ENCODE measurements at places on chromosomes 7 and 10.

DNA sequence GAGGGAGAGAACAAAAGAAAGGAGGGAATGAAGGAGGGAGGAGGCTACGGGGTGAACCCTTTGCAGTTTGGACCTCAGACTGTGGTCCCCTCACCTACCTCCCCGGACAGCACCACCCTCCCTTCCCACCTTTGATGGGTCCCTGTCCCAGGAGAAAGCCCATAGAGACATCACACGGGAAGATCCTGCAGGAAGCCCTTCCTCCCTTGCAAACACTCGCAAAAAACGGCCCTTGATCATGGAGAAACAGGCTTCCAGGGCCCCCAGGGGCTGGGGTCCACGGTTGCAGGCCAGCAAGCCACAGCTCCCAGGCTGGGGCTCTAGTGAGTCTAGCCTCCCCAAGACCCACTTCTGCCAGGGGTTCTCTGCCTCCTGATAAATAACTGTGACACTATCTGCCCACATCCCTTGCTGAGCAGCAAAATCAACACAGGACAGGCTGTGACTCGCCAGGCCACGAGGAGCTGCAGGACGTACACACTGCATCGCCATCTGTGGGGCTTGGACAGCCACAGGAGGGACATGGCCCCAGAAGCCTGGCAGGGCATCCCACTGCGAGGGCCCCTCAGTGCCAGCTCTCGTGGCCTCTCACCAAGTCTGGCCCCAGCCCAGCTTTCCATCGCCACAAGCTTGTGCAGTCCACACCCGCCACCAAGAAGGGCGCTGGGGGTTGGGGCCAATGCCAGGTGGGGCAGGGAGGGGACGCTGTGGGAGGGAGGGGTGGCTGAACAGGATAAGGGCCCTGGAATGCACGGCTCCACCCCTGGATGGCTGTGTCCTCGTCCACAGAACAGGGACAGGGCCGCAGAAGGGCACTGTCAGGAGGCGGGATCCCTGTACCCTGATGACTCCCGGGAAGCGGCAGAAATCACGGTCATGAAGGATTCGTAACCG lies 34.2 kb downstream of the PDGFA start:
- DNase-seq = no peak

GRCh38 chr10:92989250-92989649 lies 71.3 kb upstream of the CYP26C1 start:
- DNase-seq = no peak

GRCh38 chr7:76314042-76314721 lies 11.7 kb downstream of the HSPB1 start:
- DNase-seq = peak; percentile 99

DNA sequence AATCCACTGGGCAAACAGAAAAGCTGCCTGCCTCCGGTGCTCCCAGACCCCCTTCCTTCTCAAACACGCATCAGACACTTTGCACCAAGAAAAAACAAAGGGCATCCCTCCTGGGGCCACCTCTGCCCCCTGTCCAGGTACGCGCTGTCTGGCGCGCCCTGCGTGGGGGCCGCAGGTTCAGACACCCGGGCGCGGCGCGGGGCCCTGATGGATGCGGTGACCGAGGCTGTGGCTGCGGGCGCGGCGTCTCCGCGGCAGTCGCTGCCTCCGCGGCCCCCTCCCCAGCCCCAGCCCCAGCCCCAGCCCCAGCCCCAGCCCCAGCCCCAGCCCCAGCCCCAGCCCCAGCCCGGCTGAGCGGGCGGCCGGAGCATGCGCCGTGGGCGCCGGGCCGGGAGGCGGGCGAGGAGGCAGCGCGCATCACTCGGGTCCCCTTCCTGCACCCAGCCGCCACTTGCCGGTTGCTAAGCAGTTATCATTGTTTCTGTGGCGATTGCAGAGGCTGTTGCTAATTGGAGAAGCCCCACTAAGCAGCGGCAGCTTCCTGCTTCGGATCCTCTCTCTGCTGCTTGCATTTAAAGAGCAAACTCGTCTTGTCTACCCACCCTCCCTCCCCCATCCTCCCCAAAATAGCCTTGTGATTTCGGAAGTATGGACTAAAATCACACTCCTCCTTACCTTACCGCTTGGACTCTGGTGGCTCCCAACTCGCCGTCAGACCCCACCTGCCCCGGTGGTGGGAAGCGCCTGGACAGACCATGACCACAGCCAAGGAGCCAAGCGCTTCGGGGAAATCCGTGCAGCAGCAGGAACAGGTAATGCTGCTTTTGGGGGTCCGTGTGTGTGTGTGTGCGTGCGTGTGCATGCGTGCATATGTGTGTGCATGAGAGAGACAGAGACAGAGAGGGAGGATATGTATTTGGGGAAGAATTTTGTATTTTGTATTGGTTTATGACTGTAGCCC lies 252.8 kb downstream of the DPP6 start:
- no peak for DNase-seq

DNA sequence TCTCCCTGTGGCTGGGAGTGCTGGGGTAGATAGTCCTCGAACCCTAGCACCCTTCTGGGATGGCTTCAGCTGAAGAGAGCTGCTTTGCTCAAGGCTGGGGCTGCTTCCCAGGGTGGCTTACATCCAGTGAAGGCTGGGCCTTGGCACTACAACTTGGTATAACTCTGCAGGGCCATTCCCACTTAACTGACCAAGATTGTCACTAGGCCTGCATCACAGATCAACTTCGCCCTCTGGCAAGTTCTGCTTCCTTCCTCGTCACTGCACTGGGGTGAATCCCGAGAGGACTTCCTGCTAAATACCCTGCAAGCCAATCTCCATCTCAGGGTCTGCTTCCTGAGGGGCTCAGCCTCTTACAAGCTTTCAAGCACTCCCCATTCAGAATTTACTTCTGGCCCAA lies 195.2 kb downstream of the DOCK4 start:
- DNase-seq = no peak

- no peak for DNase-seq
Measured at GRCh38 chr7:3598854-3599253, 297.8 kb downstream of the SDK1 start.

GRCh38 chr7:149329265-149329664 lies 67.3 kb downstream of the ZNF783 start:
- no peak for DNase-seq

- peak; percentile 65 for DNase-seq
Measured at GRCh38 chr7:92768501-92769393, 67.6 kb downstream of the CDK6 start.

GRCh38 chr7:76302347-76303201 lies at the start of gene HSPB1:
Gene HSPB1, plus strand, starts transcription at chr7:76302673. Its CDS starts 40 bp downstream, at chr7:76302713.
- peak; percentile 74 for DNase-seq

DNA sequence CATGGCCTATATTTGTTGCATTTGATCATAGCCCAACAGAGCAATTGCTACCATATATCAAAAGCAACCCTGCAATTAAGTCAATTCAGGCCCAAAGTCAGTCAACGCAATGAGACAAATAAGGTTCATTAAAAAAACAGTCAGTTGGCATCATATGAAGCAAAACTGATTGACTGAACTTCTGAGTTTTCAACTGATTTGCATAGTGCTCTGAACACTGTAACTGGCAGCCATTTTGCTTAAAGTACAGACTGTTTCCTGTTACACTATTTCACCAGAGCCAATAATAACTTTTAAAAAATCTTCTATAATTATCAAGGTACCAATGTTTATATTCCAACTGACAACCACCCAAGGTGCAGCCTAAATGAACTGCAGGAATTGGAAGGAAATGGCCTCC lies 68.4 kb upstream of the RAPGEF5 start:
- DNase-seq = no peak

- no peak for DNase-seq
Measured at GRCh38 chr7:71682841-71683781, 551.2 kb downstream of the GALNT17 start.

- DNase-seq = no peak
Measured at GRCh38 chr7:18020138-18020715, 7.4 kb downstream of the PRPS1L1 start.

DNA sequence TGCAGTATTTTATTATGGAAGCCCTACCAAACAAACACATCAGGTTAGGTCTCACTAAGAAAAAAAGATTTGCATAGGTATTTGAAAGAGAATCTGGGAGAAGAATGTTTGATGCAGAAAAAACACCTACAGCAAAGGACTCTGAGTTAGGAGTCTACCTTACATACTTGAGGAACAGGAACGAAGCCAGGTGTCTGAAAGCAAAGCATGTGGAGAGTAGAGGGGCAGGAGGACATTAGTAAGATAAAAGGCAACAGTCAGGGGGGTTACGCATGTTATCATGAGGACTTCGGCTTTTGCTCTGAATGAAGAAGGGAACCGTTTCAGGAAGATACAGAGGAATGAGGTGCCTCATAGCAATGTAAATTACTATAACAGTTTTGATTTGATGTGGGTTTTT lies 87.9 kb upstream of the PTER start:
- DNase-seq = no peak

DNA sequence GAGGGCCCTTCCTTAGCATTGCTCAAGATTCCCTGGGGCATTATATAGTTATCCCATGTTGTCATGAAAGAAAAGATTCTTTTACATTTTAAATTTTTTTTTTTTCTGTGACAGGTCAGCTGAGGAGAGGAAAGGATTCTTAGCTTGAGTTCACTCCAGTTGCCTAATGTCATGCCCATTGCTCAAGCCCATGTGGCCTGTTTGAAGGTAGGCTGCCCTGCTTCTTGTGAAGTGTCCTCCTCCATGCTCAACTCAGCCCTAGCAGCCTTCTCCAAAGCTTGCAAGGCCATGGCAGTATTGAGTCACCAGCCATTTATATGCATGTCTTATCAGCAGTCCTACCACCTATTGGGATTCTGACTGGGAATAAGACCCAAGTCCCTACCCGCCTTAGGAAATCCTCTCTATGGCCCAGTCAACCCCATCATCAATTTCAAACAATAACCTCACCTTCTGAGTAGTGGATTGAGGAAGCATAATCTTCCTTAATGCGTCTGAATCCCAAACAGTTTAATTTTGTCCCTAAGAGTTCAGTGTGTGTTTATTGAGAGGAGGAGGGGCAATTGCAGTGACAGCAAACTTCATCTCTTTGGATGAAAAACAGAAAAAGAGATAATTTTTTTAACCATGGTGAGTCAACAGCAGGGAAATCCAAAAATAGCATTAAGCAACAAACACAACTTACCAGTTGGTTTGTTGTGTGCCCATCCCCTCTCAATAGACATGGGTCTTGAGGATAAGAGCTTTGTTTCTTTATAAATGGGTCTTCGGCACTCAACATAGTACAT lies 38.6 kb upstream of the WASL start:
- no peak for DNase-seq

DNA sequence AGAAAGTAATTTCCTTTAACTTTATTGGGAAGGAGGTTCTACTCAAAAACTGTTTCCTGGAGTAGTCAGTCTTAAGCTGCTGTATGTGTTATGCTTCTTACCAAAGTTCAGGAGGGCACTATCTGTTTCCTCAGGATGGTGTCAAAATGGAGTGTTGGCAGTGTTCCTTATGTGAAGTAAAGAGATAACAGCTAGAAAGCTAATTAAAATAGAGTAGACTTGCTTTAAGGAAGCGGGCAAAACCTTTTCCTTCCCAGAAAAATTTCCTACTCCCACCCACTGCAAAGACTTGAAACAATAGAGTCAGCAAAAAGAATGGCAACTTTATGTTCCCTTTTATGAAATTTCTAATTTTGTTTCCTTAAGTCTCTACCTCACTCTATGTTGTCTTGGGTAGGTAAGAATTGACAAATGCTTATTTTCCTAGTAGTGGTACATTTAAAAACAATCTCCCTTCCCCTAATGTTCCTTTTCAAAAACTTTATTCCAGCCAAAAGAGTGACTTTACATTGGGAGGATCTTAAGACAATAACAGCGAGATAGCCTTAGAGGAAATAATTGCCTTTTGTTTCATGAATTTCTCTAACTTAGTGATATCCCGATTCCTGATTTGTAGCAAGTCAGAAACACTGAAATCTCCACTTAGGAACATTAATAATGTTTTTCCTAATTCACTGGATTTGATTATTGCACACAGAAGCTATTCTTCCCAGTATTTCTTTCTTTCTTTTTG lies 26.5 kb upstream of the ENTPD1 start:
- no peak for DNase-seq

GRCh38 chr7:113431406-113431805 lies 313.1 kb upstream of the SMIM30 start:
- no peak for DNase-seq

- no peak for DNase-seq
Measured at GRCh38 chr10:95588025-95588424, 26.9 kb upstream of the SORBS1 start.

- DNase-seq = peak; percentile 93
Measured at GRCh38 chr7:44638611-44639557, 32.5 kb downstream of the OGDH start.

GRCh38 chr7:76257973-76258372 lies 44.5 kb upstream of the HSPB1 start:
- DNase-seq = peak; percentile 19

GRCh38 chr10:114810926-114811325 lies 10.7 kb upstream of the FHIP2A start:
- no peak for DNase-seq

- no peak for DNase-seq
Measured at GRCh38 chr10:30540276-30540675, 89.3 kb downstream of the LYZL2 start.

- no peak for DNase-seq
Measured at GRCh38 chr7:137890449-137890921, 43.7 kb upstream of the DGKI start.

DNA sequence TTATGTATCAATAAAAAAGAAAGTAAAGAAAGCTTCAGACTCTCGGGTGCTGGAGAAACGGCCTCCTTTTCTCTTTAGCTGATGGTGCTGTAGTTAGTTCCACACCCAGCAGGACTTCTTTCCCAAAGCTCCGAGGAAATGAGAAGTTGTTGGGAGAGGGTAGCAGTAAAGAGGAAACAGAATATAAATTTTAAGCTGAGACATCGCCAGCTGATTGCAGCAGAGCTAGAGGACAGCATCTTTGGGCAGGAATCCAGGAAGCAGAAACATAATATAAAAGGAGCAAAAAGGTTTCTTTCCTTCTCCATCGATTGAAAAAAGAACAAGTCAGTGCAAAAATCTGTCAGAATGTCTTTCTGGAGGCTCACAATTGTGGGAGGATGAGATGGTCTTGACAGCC lies 616.9 kb upstream of the FOXK1 start:
- no peak for DNase-seq

DNA sequence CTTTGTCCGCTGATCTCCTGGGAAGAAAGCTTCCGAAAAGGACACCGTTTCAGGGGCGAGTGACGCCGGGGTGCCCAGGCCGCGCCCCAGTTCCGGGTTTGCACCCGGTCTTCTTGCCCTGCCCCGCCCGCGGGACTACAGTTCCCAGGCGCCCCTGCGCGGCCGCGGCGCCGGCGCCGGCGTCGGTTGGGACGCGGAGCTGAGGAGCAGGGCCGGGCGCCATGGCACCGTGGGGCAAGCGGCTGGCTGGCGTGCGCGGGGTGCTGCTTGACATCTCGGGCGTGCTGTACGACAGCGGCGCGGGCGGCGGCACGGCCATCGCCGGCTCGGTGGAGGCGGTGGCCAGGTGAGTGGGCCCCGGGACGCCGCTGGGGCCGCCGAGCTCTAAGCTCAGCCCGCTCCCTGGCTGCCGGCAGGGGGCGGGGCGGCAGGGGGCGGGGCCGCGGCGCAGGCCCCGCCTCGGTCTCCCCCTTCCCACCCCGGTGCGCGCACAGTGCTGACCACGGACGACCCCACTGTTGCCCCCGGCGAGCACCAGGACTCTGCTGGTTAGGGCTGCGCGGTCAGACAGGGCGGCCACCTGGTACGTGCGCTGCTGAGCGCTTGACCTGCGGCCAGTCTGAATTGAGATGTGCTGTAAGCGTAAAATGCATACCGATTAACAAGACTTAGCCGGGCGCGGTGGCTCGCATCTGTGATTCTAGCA lies at the start of gene LHPP:
TSS of gene LHPP (plus strand) at position 182 of the 706 bp plus-strand sequence. CDS start at position 222, 40 bp downstream.
- peak; percentile 90 for DNase-seq
